ENCODE measurements at places on chromosomes 5 and 9.
A peak's percentile ranks its signal among the peaks of the same experiment; 100 is the strongest.

- no peak for DNase-seq
Measured at GRCh38 chr5:132666310-132667123, 7.3 kb upstream of the IL4 start.

DNA sequence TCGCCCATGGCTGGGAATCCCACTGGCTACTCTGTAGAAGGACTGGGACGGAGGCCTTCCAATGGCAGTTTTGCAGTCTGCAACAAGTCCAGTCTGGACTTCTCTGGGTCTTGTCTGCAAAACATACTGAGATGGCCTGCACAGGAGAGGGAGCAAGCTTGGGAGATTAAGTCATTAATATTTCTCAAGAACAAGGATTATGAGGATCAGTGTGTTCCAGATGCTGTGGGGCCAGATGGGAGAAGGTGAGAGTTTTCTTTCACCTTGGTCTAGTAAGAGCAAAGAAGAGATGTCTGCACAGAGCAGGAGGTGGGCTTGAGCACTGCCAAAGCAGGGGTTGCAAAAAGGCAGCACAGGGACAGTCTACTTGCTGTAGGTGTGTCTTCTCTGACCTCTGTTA lies at the start of gene PDE6A:
Gene PDE6A, minus strand, starts transcription at position 128 of the 400 bp plus-strand sequence. Its CDS starts 120 bp downstream, at position 8.
- no peak for DNase-seq

DNA sequence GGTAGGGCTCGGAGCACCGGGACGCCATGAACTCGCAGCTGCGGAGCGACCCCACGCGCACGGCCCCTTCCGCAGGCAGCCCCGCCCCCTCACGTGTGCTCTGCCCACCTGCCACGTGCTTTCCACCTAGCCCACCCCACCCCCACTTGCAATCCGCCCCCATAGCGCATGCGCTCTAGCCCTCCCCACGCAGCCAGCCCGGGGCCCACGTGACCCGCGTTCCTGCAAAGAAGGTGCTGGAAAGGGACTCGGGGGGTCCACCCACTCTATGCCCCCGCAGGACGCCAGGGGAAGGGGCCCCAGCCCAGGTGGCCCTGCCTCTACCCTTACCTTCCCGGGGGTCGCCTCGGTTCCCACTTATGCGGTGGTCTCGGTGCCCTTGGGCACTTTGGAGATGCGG lies at the start of gene SOHLH1:
Gene SOHLH1, minus strand, starts transcription at position 42 of the 400 bp plus-strand sequence. Its CDS starts 14 bp downstream, at position 28.
- no peak for DNase-seq

- DNase-seq: no peak
Measured at GRCh38 chr5:91464886-91465646, 81.9 kb upstream of the ARRDC3 start.

GRCh38 chr9:109519366-109519765 lies 21.3 kb upstream of the PTPN3 start:
- DNase-seq: no peak

DNA sequence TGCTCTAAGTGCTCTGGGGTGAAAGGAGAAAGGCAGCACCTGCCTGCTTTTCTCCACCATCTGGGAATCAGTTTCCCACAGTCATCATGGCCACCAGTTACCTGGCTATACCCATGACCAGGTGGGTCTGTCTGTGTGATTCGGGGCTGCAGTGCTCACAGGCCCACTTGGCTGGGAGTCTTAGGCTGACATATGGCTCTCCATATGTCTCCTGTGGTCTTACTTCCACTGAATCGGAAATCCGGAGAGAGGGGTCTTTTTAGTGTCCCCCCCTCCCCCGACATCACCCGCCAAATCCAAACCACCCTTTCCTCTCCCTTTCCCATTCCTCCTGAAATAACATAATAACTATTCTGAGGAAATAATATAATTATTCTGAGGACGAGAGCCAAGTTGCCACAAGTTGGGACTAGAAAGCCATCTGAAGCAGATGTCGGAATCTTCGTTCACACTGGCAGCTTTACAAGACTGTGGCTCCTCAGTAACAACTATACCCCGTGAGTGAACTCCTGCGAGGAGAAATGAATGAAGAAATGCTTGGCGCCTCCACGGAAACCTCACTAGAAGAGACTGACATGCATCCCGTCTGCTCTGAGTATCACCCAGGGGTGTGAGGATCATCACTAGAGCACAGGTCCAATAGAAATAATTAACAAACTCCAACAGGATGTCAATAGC lies 143.4 kb downstream of the MYO10 start:
- no peak for DNase-seq

DNA sequence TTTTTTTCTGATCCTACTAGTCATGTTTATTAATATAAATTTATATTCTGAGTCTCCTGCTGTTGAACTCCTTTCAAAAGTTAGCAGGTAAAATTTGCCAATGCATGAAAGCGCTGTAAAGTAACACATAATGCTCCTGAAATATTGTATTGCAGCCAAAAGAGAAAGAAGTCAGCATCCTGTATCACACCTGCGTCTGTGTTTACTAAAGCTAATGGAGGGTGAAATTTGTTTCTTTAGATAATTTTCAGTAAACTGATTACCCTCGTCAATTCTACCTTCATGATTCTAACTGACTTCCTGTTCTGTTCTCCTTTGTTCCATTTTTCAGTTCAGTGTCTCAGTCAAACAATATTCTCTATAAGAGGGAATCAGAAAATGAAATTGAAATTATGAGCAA lies 415.4 kb downstream of the CDH9 start:
- DNase-seq: no peak

DNA sequence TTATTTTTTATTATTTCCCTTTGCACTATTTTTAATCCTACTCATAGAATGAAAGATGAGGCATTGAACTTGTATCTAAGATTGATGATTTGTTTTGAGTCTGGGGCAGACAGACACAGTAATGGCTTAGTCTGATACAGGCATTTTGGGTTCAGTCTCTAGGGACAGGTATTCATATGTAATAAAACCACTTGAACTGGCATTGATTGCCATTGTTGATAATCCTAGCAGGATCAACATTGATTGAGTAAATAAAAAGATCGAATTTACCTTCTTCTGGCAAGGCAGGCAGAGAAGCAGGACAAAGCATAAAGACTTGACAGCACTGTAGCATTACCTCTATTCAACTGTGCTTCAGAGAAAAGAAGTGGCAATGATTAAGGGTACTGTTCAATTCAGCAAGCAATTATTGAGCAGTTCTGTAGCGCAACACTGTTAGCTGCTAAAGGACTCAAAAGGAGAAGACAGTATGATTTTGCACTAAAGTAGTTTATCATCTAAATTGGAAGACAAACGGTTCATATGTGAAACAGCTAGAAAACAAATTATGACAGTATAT lies 144.4 kb downstream of the COMMD10 start:
- DNase-seq: no peak

DNA sequence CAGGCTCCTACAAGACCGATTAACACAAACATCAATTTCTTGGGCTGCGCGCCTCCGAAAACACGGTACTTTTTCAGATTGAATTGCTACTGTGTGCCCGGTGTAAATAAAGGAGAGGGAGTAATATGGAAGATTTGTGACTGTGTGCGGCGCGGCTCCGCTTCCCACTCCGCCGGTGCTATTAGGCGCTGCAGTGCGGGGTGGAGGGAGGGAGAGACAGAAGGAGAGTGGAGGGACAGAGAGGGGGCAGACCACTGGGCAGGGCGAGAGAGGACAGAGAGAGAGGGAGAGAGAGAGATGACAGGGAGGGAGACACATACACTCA lies 24.7 kb upstream of the RNU6ATAC start:
- DNase-seq: no peak

DNA sequence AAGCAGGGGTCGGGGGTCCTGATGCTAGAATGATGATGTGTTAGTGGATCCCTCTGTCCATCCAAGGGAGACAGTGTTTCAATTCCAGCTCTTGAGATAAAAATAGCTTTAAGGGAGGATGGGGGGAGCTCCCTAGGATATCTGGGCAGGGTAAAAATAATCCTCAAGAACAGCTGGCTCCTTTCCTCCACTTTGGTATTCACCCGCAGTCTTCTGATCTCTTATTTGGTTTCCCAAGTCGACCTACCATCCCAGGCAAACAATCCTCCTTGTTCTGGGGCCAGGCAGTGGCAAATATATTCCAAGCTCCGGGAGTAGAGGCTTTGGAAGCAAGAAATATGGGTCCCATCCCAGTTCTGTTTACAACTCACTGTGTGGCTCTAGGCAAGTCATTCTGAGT lies 14.5 kb upstream of the COL27A1 start:
- no peak for DNase-seq

- no peak for DNase-seq
Measured at GRCh38 chr5:53480416-53481158, at the start of gene FST. Gene FST (plus strand): TSS chr5:53480629. CDS start chr5:53480792, 163 bp downstream.

DNA sequence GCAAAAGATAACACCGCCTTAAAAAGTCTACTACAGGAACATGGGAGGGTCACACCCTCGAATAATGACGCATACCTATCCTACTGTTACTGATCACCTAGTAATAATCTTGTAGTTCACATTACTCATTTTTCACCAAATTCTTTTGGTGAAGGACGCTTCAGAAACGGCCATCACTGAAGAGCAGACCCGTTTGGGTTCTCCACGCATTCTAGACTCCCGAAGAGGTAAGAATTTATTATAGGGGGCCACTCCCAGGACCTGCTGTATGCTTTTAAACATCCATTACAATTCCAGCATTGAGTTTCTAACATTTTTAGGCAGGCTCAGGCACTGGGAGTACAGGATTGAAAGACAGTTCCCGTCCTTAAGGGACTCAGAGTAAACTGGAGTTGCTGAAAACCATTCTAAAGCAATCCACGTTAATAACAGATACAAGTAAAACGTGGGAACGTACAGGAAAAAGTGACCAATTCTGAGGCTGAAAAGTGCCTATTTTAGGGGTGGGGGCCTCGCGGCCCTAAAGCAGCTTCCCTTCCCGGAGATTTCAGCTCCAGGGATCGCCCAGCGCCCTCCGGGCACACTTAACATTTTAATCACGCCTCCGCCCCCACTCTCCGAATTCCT lies at the start of gene FER:
Gene FER, plus strand, starts transcription at position 124 of the 627 bp plus-strand sequence. CDS start 50,286 bp downstream, outside the sequence.
- DNase-seq: peak; percentile 29

- no peak for DNase-seq
Measured at GRCh38 chr5:138544181-138545134, 1.4 kb upstream of the ETF1 start.

GRCh38 chr9:23663125-23663524 lies 162.9 kb downstream of the ELAVL2 start:
- DNase-seq: no peak

- no peak for DNase-seq
Measured at GRCh38 chr9:36835271-36835996, 198.6 kb downstream of the PAX5 start.

DNA sequence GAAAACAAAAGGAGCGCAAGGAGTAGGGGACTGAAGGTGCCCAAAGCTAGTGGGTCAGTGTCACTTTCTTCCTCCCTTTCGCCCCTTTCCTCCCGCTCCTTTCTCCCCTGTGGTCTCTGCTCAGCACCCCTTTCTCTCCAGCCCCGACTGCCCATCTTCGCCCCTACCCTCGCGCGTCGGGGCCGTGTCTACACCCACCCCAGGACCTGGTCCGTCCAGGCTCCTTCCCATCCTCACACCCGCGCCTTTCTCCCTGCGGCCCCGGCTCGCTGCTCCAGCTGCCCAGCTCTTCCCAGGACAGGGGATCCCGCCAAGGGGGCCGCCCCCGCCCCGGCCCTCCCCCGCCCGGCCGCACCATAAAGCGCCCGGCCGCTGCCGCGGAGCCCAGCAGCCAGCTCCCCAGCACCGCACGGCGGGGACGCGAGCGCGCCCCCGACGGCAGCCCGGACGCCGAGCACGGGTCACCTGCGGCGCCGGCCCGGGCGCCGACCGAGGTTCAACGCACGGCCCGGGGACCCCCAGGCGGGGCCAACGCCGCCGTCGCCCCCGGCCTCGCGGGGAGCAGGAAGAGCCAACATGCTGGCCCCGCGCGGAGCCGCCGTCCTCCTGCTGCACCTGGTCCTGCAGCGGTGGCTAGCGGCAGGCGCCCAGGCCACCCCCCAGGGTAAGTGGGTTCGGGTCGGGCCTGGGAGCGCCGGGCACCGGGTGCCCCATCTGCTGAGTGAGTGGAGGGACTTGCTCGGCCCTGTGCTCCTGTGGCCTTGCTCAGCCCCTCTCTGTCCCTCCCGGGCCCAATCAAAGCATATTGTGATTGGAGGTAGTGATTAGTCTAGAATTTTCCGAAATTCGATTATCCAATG lies at the start of gene THBS4:
Gene THBS4, plus strand, starts transcription at position 387 of the 860 bp plus-strand sequence. Its CDS starts 190 bp downstream, at position 577.
- DNase-seq: no peak

DNA sequence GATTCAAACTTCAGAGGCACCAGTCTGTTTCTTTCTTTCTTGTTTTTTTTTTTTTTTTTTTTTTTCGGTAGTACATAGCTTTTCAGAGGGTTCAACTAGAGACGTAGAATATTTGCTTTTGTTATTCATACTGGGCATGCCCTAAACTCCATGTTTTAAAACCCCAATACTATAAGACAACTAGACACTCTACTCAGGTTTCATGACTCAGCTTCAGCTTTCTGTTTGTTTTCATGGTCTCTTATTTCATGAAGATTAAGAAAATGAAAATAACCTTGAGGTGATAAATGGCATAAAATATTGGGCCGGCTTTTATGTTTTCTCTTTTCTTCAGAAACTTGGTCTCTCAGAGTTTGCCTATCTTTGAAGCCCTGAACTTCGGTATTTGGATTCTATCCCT lies 2126.3 kb upstream of the ACO1 start:
- no peak for DNase-seq

- DNase-seq: no peak
Measured at GRCh38 chr9:77977210-77977611, 54.4 kb downstream of the GNAQ start.

GRCh38 chr5:122076669-122077365 lies 1.2 kb downstream of the LOX start:
- DNase-seq: peak; percentile 79

GRCh38 chr5:78545406-78545805 lies 103.2 kb downstream of the LHFPL2 start:
- no peak for DNase-seq

GRCh38 chr5:109191153-109191558 lies 218.6 kb downstream of the PJA2 start:
- DNase-seq: no peak

- DNase-seq: no peak
Measured at GRCh38 chr5:56328753-56329560, 95.8 kb upstream of the ANKRD55 start.

DNA sequence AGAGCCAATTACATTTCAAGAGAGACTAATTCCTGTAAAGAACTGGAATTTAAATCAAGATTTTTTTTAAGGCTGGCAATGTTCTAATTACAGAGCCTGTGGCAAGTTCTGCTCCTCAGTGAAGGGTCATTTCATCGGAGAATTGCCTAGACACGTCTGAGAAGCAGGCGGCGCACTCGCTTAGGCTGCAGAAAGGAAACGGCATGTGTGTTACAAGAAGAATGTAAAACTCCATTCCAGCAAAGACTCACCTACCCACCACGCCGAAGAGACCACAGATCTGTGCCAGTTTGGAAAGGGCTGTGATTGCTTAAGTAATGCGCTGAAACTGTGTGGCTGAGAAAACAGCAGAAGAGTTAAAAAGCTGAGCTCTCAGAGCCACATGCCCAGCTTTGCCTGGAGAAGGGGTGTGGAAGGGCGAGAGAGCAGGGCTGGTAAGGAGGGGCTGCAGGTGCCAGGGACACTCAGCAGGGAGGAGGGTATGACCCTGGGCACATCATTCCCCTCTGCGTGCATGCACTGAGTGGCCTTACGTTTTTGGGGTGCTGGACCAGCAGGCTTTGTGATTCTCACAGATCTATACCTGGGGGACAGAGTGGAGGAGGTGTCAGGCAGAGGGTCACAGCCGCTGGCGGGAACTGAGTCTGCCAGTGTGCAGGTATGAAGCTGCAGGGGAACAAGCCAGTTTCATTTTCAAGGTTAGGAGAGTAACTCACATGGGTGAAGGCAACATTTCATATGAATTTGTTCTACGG lies 17.8 kb upstream of the SLC25A51 start:
- peak; percentile 85 for DNase-seq
